ENCODE measurements at places on chromosomes 12 and 14. TPM values are rescaled to one million over a fixed set of nuclear protein-coding genes. Genes with fewer than 3 reads are reported as not detected.

DNA sequence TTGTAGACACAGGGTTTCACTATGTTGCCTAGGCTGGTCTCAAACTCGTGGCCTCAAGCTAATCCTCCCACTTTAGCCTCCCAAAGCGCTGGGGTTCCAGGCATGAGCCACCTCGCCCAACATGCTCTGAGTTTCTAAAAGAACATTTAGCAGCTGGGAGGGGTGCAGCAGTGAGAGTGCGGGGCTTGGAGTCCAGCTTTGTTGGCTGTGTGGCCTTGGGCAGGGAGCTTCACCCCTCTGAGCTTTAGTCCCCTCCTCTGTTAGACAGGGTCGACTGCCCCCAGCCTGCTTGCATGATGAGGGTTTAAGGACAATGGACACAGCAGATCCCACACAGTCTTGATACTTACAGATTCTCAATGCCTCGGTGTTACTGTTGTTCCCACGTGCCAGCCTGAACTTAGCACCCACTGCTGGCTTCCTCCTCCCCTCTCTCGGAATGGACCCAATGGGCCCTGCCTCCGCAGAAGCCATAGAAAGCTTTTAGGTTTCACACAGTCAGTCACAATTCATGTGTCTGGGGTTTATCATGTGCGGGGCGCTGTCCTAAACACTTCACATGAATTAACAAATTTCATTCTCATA lies 54.6 kb downstream of the PSMA6 start:
- DNase-seq: no peak

DNA sequence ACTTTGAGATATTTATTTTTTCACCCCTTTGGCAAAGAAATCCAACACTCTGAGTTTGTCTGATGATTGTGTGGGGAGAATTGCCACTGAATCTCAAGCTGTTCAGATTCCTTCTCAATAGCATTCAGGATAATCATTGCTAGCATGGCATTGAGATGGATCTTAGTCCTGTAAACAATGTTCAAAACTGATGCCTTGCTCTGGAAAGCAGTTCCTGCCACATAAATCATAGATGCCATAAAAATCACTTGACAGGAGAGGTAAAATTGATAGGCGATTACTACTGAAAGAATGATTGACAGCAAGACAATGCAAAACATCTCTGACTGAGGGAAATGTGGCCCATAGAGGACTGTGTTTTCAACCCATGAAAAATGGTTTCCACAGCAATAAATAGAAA lies 915.6 kb downstream of the TRHDE start:
- no peak for DNase-seq

- peak; percentile 17 for DNase-seq
Observed at GRCh38 chr12:6374786-6375160, 590 bp downstream of the SCNN1A start.

- DNase-seq: no peak
Observed at GRCh38 chr14:28488684-28489083, 277.9 kb upstream of the FOXG1 start.

GRCh38 chr12:128794661-128795529 lies 28.9 kb downstream of the SLC15A4 start:
- DNase-seq: no peak

- no peak for DNase-seq
Observed at GRCh38 chr14:75342762-75343599, 64.4 kb downstream of the FOS start.

GRCh38 chr12:49777800-49778748 lies 36.7 kb downstream of the TMBIM6 start:
- DNase-seq: peak; percentile 75

DNA sequence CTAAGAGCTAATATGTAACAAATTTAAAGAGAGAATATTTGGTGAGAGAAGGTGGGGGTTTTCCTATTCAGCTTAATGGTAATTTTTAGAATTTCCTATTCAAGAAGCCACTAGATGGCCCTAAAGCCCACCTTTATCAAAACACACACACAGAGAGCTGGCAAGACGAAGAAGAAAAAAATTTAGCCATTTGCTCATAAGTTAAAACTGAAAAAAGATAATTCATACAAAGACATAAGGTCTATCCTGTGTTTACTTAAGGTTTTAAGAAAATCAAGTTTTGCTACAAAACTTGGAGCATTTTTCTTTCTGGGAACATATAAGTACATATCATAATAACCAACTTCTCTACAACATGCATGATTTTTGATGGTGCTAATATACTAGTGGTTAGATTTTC lies 46.8 kb upstream of the PCED1B start:
- no peak for DNase-seq

- peak; percentile 69 for DNase-seq
Observed at GRCh38 chr12:57224973-57225679, 4.4 kb upstream of the SHMT2 start.

GRCh38 chr12:5201554-5202218 lies 158.0 kb downstream of the KCNA5 start:
- no peak for DNase-seq

GRCh38 chr12:18653465-18653864 lies 84.3 kb downstream of the PLCZ1 start:
- no peak for DNase-seq

GRCh38 chr14:80867798-80868197 lies 73.7 kb downstream of the CEP128 start:
- no peak for DNase-seq

DNA sequence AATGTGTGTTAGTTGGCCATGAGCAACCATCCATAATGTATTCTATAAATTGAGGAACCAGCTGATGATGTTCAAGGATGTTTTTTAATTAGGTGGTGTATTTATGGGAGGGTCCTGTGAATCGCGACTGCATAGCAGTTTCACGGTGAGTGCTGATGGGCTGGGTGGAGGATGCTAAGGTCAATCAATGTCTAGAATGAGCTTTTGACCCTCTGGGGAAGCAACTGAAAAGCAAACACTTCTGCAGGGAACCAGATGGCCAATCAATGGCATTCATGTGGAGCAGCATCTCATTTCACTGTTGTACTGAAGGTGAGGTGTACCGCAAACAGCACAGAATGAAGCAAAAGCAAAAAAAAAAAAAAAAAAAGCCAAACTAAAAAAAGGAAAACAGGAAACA lies 676.1 kb upstream of the TMEM132C start:
- DNase-seq: no peak

DNA sequence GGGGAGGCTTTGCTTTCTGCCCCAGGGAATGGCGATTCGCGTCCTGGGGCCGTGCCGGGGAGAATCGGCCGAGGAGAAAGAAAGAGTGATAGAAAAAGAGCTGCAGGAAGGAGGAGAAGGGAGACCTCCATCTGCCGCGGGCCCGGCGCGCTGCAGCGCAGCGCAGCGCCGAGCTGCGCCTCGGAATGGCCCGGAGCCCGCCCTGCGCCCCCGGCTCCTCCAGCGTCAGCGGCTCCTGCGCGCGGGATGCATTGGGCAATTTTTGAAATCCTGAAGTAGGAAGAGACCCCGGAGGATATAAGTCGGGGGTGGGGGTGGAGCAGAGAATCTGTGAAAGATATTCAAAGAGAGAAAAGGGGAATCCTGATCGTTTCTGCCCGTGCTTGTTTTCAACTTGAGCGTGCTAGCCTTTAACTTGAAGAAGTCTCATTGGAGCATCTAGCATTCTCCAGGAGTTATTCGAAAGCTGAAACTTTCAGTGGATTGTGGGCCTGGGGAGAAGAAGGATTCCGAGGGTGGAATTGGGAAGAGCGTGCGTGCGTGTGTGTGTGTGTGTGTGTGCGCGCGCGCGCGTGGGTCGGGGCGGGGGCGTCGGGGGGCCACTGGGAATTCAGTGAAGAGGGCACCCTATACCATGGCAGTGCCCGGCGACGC lies 441 bp downstream of the PDE3A start:
- DNase-seq: peak; percentile 23

DNA sequence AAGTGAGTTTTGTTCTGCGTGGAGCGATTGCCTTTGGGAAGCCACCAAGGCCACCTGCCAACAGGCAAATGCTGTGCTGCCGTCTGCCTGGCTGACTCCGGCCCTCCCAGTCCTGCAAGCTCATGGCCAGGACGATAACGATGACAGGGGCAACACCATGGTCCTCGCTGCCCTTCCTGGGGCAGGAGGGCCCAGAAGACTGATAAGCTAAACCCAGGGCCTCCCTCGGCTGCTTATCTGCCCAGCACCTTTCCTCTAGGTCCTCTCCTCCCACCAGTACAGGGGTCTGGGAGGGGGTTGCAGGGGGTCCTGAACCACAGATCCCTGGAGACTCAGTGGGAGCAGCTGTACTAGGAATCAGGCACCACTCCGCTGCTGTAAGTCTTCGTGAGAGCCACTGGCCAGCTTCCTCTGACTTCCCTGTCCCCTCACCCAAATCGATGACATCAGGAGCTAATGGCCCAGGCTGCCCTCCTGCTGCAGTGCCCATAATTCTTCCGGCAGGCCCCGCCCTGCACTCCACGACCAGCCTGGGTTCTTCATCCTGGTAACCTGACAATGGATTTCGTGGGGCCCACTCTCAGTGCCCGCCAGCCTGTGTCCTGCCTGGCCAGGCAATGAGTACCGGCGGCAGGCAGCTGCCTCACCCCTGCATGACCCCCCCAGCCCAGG lies 5.1 kb downstream of the ANKRD9 start:
- no peak for DNase-seq

DNA sequence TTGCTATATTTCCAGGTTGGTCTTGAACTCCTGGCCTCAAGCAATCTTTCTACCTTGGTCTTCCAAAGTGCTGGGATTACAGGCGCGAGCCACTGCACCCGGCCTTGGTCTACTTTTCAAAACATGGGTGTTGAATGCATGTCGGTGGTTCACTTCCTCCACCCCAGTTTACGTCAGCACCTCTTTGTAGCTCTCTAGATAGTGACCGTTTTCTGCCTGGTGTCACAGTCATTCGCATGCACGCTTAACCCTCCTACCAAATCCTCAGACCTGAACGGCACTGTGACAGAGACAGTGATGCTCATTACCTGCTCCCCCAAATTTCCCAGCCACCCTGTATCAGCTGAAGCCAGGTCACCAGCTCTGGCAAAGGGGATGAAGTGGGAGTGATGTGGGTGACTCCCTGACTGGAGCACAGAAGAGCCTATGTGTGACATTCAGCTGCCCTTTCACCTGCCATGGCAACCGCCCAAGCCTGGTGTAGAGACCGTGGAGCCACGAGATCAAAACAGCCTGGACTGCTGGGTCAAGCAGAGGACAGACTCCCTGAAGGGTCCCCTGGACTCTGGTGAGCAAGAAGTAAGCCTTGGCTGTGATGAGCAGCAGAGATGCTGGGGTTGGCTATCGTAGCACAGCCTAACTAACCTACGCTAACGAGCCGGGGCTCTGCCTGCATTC lies 66.2 kb upstream of the GPR68 start:
- no peak for DNase-seq

DNA sequence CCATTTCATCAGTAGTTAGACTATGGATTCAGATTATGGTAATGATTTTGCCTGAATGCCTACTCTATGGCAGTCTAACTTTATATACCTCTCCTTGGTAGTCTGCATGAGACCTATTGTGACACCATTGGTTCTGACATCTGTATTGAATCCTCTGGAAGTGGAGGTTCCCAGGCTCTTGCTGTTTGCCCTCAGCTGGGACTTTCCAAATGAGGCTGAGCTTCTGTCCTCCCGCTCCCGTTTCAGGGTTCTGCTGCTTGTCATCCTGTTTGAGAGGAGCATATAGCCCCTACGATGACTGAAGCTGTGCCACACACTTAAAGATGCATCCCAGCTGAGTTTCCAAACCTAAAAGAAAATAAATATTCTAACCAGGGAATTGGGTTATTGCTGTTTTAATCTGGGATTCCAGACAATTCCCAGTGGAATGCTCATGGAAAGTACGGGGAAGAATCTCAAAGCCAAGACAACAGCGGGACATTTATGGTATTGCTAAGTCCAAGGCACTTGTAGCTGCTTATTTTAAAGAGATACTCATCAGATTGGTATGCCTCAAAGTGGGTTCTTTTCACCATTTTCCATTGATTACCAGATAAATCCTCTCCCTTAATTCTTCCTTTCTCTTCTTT lies 105.9 kb downstream of the ETV6 start:
- DNase-seq: no peak

- DNase-seq: no peak
Observed at GRCh38 chr14:102692334-102692733, 84.9 kb upstream of the TRAF3 start.

DNA sequence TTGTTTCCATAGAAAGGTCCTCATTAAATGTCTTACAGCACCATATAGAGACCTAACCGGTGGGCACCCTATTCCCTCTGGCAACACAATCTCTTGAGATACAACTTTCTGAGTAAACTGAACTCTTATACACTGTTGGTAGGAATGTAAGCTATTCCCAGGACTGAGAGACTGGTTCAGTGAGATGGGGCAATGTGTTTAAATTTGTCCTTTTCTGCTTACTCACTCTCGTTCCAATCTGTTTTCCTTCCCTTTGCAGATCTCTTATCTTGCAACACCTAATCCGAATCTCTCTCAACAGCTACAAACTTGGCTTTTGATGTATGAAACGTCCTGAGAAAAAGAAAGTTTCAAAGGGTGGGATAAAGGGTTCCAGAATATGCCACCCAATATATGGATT lies 26.1 kb upstream of the ETV6 start:
- DNase-seq: no peak

GRCh38 chr12:3253682-3254275 lies 176.6 kb downstream of the TSPAN9 start:
- DNase-seq: no peak

- DNase-seq: no peak
Observed at GRCh38 chr14:77912754-77913556, 113.0 kb downstream of the ADCK1 start.

DNA sequence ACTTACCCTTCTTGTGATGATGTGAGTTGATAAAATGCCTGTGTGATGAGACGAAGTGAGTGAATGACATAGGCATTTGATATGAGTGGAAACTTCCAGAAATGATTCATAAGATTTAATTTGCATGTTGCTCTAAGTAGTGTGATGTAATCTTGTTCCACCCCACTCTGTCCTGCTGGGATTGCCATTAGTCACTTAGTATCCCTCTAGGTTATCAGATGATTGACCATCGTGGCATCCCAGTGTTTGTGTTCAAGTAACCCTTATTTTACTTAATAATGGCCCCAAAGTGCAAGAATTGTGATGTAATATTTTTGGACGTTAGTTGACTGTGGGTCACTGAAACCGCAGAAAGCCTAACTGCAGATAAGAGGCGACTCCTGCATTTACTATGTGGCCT lies 214.4 kb upstream of the DIO2 start:
- DNase-seq: no peak

AVPR1A gene
- total RNA-seq: 0.95 TPM

CCDC60 gene
- 2.6 TPM for total RNA-seq

C3AR1 gene
- 3.3 TPM for total RNA-seq

C12orf54 gene
- not detected for total RNA-seq

TMEM263 gene
- 34.6 TPM for total RNA-seq

ARHGEF40 gene
- 138 TPM for total RNA-seq

ST8SIA1 gene
- 3.7 TPM for total RNA-seq

SNX6 gene
- total RNA-seq: 127 TPM

A2ML1 gene
- not detected for total RNA-seq

SLC10A1 gene
- not detected for total RNA-seq

RIPK3 gene
- total RNA-seq: 61.7 TPM

IQSEC3 gene
- total RNA-seq: not detected

RNASE2 gene
- total RNA-seq: not detected

CIROP gene
- not detected for total RNA-seq

All from transverse colon (tissue), 4 donors.